ENCODE measurements at places on chromosomes 4 and X.

DNA sequence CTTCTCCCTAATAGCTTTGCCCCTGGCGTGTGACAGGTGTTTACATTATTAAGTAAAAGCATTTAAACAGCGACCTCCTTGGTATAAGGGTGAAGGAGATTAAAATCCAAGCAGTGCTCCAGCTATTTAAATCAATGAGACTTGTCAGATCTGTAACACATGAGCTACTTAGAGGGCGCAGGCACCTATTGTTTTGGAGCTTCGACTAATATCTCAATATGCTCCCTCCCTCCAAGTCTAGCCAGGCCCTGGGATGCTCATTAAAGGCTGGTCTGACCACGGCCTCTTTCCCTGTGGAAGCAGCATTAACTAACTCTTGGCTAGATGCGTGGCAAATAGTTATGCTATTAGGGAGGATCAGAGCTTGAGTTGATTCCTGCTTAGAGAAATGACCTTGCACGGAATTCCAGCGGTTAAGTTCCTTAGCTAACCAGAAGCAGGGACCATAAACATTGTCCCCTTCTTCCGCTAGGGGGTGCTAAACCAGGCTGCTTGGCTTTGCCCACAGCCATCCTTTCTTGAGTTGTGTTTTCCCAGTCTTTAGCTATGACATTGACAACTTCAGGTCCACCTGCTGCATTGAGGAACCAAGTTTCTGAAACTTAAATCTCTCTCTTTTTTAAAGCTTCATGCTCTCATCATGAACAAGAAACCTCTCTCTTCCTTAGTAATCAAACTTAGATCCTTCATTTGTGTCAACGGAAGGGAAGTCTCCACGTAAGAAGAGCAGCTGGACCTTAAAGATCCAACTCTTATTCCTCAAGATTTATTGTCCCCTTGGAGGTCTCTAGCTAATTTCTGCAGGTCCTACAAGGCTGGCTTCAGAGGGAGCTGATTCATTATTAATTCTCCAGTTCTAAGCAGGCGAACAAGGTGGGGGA is 80.7 kb upstream of the IGFBP7 start:
- peak; percentile 57 for DNase-seq

GRCh38 chr4:155735496-155735895 is 23.3 kb upstream of the GUCY1B1 start:
- no peak for DNase-seq

- DNase-seq = peak; percentile 5
Measured at GRCh38 chr4:151887031-151887815, 126.4 kb upstream of the GATB start.

- no peak for DNase-seq
Measured at GRCh38 chr4:25513814-25514213, 136.8 kb downstream of the ANAPC4 start.

DNA sequence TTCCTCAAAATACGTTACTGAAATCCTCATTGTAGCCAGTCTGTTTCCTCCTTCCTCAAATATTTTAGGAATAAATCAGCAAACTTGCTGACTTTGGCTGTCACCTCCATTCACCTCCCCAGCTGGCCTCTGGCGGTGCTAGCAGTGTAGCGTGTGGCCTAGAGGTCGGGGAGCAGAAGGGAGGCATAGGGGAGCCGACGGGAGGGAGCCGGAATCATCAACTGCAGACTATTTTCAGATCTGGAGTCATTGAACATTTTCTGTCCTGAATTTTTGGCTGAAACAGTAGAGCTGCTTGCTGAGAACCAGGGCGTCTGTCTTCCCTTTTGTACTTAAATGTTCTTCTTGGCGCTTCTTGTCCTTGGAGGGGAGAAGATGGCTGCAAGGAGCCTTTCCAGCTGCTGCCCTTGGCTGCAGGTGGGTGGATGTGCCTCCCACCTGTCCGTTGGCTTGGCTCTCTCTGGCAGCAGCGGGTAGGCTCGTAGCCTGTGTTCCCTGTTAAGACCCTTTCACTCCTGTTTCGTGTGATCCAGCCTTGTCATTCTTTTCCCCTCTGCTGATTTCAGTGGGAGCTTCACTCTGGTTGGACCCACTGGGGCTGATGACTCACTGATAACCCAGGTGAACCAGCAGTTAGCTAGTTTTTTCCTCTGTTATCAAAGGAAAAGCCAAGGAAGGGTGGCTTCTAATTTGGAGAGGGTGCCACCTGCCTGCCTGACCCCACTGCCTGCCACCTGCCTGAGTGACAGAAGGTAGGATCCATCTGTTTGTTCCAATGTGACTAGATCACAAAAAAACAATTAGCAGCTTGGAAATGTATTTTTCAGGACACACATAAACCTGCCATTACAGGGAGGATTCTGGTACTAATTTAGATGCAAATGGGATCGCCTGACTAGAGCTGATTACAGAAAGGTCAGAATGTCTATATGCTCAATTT is 135.9 kb downstream of the GATB start:
- DNase-seq = no peak

DNA sequence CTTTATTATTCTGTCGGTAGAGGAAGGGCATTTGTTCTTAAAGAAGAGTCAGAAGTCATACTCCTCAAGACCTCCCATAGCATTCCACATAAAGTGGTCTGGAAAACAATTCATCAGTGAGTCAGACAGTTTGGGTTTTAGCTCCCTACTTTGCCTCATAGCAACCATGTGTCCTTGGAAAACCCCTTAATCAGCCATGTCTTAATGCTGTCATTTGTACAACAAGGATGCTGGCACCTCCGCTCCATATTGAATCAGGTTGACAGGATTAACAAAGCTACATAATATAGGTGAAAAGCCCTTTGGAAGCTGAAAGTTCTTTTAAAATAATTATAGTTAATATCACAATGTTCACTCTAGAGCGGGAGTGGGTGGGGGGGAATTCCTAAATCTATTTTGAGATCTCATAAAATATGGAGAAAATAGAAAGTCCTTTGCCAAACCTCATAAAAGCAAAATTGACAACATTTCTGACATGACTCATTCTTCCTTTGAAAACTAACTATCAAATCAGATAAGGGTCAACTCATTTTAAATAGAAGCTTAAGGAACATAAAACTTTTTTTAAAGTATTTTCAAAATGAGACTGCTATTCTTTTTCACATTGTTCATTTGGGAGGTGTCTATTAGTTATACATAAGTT is 37.3 kb upstream of the GUCY1A1 start:
- peak; percentile 65 for DNase-seq

GRCh38 chrX:47558436-47558835 is 2.6 kb upstream of the ARAF start:
- DNase-seq = no peak

GRCh38 chr4:67483868-67484602 is 61.3 kb downstream of the CENPC start:
- DNase-seq = no peak

GRCh38 chr4:109976189-109976588 is 63.5 kb downstream of the EGF start:
- DNase-seq = no peak

- DNase-seq = peak; percentile 58
Measured at GRCh38 chr4:110484767-110485166, 8.8 kb downstream of the ENPEP start.

DNA sequence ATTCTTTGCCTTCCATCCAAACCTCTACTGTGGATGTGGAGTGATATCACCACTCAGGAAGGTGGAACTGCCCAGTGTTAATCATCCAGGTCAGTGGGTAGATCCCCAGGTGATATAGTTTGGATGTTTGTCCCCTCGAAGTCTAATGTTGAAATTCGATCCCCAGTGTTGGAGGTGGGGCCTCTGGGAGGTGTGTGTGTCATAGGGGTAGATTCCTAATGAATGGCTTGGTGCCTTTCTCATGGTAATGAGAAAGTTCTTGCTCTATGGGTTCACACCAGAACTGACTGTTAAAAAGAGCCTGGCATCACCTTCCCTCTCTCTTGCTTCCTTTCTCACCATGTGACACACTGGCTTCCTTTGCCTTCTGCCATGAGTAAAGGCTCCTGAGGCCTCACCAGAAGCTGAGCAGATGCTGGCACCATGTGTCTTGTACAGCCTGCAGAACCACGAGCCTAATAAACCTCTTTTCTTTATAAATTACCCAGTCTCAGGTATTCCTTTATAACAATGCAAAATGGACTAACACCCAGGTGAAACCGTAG is 6.8 kb upstream of the SOWAHB start:
- no peak for DNase-seq

- no peak for DNase-seq
Measured at GRCh38 chr4:41213625-41214135, 662 bp downstream of the APBB2 start.

- no peak for DNase-seq
Measured at GRCh38 chr4:114866901-114867670, 246.3 kb downstream of the NDST4 start.

GRCh38 chrX:124641737-124642491 is 295.6 kb downstream of the SH2D1A start:
- DNase-seq = no peak

DNA sequence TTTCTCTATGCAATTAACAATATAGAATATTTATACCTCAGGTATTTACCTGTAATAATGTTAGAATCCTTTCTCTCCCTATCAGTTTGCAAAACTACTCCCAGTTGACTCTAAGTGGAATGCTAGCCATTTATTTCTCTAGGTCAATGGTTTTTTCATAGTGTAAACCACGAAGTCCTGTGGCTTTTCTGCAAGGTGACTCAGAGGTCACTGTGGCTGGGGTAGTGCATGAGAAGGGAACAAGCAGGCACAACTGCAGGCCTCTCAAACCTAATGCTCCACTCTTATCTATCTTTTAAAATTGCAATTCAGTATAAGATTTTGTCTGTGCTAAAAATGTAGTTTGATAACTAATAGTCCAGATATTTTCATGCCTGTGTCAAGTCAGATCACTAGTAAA is 159.4 kb downstream of the ANTXR2 start:
- DNase-seq = no peak

GRCh38 chr4:7649741-7650531 is 215.2 kb upstream of the PSAPL1 start:
- peak; percentile 84 for DNase-seq

DNA sequence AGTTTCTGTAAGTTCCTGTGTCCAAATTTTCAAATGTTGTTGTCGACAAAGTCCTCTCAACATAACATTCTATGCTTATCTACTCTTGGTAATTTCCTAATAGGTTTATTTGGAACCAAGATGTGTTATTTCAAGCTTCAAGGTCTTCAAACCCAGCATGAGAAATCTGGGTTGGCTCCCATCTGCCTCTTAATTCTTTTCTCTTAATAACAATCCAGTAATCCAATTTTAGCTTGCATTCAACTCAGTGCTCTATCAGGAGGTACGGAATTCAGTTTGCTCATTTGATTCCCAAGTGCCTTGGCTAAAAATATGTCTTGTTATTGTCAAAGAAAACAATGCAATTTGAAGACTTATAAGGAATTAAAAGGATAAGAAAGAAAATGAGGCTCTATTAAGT is 235.5 kb upstream of the MID1 start:
- no peak for DNase-seq

GRCh38 chr4:184417802-184418511 is 56.4 kb downstream of the IRF2 start:
- DNase-seq = peak; percentile 89

DNA sequence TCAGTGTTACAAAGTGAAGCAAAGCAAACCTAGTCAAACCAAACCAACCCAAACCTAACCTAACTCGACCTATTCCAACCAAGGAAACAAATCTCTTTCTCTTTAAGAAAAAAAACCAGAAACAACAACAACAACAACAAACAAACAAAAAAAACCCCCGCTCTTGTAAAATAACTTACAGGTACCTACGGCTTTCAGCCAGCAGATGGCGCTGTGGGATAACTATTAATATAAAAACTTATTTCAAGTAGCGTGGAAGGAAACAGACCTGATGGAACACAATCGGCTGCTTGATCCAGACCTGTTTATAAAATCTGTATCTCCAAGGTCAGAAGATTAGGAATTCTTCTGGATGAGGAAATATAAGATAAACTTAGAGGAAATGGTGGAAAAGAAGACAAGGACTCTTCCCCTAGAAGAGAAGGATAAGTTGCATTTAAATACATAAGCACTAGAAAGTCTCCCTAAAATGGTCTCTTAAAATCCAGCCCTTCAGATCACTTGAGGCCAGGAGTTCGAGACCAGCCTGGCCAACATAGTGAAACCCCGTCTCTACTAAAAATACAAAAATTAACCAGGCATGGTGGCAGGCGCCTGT is 34.4 kb upstream of the CDKL5 start:
- DNase-seq = peak; percentile 67

DNA sequence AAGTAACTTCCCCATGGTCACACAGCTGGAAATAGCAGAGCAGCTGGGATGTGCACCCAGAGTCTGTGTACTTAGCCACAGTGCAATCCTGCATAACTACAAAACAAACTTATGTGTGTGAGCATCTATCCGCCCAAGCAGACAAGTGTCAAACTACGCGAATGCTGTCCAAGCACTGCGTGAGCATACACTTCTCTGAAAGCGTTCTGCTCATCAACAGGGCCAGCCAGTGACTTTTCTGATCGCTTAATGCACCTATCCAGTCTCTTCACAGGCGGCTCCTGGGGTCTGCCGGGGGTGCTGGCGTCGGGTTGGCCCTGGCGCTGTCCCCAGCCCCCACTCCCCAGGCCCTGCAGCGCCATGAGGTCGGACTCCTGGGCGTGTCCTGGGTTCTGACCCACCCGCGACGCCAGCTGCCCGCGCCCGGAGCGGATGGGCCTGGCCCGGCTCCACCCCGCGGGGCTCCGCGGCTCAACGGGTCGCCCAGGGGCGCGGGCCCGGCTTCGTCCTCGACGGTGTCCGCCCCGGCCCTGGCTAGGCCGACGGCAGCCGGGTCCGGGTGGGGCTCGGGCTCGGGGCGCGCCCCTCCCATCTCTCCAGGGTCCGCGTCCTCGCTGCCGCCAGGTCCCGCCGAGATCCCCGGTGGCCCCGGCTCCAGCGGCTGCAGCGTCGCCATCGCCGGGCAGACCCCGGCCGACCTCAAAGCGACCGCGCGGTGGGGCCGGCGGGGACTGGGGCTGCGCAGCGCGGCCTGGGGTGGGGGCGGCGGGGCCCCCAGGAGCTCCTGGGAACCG is 1.3 kb upstream of the ZNF141 start:
- DNase-seq = no peak

DNA sequence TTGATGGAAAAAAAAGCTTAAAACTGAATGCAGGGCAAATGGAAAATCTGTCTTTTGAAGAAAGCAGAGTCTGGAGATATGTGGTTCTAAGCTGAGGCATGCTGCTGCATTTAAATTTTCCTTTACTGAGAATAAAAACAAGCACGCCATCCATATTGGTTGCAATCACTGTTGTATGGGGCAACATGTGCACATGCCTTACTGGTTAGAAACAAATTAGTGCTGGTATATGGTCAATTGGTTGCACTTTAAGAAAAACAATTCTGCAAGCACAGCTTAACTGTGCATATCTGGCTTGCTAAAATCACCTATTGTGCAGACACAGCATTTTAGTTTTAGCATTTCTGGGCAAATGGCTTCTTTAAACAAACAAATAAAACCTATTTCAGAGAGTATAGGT is 239.1 kb downstream of the NDST4 start:
- DNase-seq = no peak

- DNase-seq = no peak
Measured at GRCh38 chr4:140195806-140196205, 41.8 kb upstream of the MAML3 start.

Measured in PC-3 (cell line).